MCF 10A (cell line): ENCODE measurements at places on chromosomes 3 and 15.

- peaks cover 1% of the 10 kb centered on the region for H3K4me1 ChIP-seq
- no peak overlapping the region for H3K27ac ChIP-seq
- H3K36me3 ChIP-seq: no peaks in the 10 kb centered on the region
- no peak overlapping the region for H3K4me3 ChIP-seq
- no peak for DNase-seq
- H3K27me3 ChIP-seq: no peaks in the 10 kb centered on the region
Measured at GRCh38 chr3:46551615-46552014, 14.5 kb downstream of the LRRC2 start.

GRCh38 chr3:46449755-46450552 lies 14.8 kb downstream of the LTF start:
- peak; percentile 37 for DNase-seq
- no peak overlapping the region for H3K27ac ChIP-seq

DNA sequence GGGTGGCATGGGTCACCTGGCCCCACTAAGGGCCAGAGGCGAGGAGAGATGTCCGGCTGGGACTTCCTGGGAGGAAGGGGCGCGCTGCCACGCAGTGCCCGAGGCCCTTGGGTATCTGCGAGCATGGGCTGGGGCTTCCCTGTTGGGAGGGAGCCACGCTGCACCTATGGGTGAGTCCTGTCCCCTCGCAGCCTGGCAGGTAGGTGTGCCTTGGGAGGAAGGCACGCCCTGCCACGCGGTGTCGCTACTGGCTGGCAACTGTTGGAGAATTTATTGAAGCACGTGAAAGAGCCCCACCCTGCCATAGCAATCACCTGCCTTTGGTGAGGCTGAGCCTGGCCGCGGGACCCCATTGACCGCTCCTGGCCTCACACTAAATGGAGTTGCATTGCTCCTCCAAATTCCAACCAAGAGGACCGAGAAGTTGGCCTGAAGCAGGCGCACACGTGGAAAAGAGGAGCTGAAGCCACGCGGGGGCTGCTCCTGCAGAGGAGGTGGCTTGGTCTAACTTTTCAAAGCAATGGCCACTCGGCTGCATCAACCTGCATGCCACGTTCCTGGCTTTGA lies 134.2 kb downstream of the TJP1 start:
- H3K36me3 ChIP-seq: peaks cover 8% of the 10 kb centered on the region
- H3K4me3 ChIP-seq: no peak overlapping the region
- peaks cover 16% of the 10 kb centered on the region for H3K4me1 ChIP-seq
- DNase-seq: no peak

DNA sequence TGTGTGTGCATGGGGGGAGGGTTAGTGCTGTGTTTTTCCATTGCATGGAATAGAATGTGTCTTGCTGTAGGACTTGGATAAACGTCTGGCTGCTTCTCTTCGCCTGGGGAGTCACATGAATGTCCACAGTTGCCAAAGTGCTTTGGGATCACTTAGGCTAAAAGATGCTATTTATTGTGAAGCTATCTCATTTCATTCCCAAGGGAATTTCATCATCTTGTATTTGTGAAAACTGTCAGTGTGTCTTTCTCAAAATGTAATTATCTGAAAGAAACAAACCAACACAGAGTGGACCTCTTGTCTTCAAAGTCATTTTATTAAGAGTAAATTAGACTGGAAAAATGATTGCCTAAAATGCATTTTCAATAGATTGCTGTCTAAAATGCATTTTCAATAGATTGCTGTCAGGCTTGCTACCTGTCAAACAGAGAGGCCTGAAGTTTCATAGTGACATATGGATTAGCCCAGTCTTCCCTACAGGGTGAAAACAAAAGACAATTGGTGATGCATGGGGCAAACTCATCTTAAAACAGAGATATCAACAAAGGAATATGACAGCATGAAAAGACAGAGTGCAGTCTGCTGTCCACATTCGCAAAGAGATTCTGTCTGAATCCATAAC lies 117.1 kb upstream of the GOLIM4 start:
- DNase-seq: no peak
- H3K4me3 ChIP-seq: no peak overlapping the region
- peaks cover 39% of the 10 kb centered on the region for H3K27me3 ChIP-seq
- no peaks in the 10 kb centered on the region for H3K36me3 ChIP-seq

DNA sequence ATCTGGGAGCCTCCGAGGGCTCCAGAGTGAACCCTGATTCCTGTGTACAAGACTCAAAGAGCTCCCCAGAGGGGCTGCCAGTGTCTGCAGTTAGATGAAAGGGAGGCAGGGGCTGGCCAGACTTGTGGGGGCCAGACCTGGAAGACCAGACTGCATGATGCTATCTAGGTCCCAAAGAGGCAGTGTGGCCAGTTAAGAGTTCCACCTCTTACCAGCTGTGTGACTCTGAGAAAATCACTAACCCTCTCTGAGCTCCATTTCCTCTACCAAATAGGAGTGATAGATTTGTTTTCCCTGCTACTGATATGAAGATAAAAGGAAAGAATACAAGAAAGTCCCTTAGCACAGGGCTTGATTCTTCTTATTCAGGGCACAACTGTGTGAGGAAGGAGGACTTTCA lies 29.0 kb downstream of the ACSBG1 start:
- no peak for DNase-seq
- peaks cover 36% of the 10 kb centered on the region for H3K27me3 ChIP-seq
- H3K4me1 ChIP-seq: no peaks in the 10 kb centered on the region
- H3K4me3 ChIP-seq: no peak overlapping the region
- H3K36me3 ChIP-seq: no peaks in the 10 kb centered on the region

DNA sequence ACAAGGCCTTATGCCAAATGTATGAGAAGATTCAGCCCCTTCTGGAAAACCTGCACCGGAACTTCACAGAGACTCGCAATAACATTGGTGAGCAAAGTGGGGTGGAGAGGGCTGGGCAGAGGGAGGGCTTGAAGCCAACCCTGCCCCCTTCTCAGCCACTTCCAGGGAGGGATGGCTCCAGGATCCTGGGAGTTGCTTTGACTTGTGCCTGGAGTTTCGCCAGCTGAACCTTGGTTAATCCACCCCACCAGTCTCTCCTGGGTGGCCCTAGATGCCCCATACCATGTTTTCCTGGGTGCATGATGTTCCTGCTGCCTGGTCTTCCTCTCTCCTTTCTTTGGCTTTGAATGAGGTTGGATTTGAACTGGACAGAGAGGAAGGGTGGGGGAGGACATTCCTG lies 10.8 kb downstream of the TBC1D21 start:
- no peak overlapping the region for H3K27ac ChIP-seq
- no peak for DNase-seq
- H3K27me3 ChIP-seq: peaks cover 58% of the 10 kb centered on the region
- H3K36me3 ChIP-seq: no peaks in the 10 kb centered on the region

GRCh38 chr15:85164841-85165466 lies 183.3 kb downstream of the PDE8A start:
- no peak overlapping the region for H3K27ac ChIP-seq
- no peak for DNase-seq
- H3K4me1 ChIP-seq: no peaks in the 10 kb centered on the region
- H3K4me3 ChIP-seq: no peak overlapping the region
- H3K27me3 ChIP-seq: no peaks in the 10 kb centered on the region
- no peaks in the 10 kb centered on the region for H3K36me3 ChIP-seq

DNA sequence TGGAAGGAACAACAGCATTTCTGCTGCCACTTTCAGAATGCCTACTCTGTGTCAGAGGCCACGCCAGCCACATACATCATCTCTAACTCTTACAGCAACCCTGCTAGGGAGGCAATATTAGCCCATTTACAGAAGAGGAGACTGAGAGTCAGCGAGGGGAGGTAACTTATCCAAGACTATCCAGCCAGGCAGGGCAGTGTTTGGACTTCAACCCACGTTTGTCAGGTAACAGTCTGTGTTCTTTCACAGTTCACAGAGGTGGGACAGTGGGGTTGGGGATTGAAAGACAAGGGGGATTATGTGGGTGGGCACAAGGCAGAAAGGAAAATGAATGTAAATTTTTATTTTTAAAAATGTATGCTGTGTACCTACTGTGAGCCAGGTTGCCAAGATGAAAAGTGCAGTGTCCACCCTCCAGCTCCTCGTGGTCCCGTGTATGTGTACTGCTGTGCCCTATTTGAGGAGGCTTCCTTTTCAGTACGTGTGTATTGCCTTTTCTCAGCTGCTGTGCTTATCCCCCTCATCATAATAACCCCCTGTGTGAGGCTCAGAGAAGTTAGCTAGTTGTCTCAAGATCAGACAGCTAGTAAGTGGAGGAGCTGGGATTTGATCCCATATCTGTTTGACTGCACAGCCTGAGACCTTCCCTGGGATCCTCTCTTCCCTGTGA lies 16.5 kb upstream of the ATP2B2 start:
- peaks cover 82% of the 10 kb centered on the region for H3K27me3 ChIP-seq
- H3K4me3 ChIP-seq: no peak overlapping the region
- no peaks in the 10 kb centered on the region for H3K36me3 ChIP-seq
- no peak overlapping the region for H3K27ac ChIP-seq
- DNase-seq: no peak

DNA sequence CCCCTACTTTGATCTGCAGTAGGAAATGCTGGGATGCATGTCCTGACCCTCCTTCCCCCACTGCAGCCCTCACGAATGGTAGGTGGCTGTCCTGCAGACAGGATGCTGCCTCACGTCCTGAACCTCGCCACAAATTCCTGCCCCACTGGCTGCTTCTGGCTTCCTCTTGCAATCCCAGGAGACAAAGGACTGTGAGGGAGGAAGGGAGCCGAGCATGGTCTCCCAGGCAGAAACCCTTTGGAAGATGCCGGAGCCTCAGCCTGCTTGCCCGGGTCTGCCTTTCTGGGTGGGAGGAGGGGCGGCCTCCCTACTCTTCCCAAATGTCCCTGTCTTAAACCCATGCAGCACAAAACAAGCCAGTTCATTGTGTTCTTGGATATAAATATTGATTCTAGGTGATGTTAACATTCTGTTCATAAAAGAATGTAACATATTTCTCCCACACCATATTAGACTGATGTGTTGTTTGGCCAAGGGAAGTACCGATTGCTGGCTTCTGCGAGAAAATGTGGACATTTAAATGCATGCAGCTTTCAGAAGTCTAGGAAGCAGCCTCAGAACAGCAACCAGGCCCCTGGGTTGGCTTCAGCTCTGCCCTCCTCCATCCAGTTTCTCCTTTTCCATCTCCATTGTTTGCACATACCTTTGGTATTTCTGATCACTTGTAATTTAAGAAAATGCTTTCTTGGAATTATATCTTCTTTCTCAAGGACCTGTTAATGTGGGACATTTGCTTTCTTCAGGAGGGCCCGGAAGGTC lies 75.3 kb downstream of the HMG20A start:
- no peak for DNase-seq
- H3K27ac ChIP-seq: no peak overlapping the region
- peaks cover 17% of the 10 kb centered on the region for H3K4me1 ChIP-seq
- peaks cover 8% of the 10 kb centered on the region for H3K36me3 ChIP-seq
- H3K4me3 ChIP-seq: no peak overlapping the region
- H3K27me3 ChIP-seq: no peaks in the 10 kb centered on the region

- no peaks in the 10 kb centered on the region for H3K36me3 ChIP-seq
- no peak overlapping the region for H3K27ac ChIP-seq
- no peak overlapping the region for H3K4me3 ChIP-seq
- H3K4me1 ChIP-seq: peaks cover 17% of the 10 kb centered on the region
Measured at GRCh38 chr3:40719660-40720287, 195.0 kb downstream of the ZNF621 start.

DNA sequence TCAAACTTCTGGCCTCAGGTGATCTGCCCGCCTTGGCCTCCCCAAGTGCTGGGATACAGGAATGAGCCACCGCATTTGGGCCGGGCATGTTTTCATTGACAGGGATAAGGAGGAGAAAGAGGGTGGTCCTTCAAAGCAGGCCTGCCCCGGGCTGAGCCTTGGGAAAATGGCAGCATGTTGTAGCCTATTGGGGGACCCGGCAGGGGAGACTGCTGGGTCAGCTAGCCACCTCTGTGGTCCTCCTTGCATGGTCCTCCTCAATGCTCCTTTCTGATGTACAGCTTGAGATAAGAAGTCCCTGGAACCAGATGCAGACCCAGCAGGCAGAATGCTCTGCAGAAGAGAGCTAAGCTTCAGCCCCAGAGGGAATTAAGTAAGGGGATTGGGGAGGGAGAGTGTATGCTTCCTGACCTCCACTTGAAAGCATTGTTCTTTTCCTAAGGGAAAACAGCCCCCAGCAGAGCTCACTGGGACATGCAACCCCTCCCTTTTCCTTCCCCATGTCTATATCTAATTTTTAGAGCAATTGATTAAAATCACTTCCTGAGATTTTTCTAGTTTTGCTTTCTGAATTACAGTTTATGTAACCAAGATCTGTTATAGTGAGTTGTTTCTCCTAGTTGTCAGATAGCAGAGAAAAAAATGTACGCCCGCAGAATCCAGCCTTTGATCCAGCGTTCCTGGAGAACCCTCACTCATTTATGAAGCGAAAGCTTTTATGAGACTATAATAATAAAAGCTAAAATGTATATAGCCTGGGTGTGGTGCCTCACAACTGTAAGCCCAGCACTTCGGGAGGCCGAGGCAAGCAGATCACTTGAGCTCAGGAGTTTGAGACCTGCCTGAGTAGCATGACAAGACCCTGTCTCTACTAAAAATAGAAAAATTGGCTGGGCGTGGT lies 48.7 kb upstream of the VILL start:
- peaks cover 56% of the 10 kb centered on the region for H3K4me1 ChIP-seq
- DNase-seq: no peak
- H3K36me3 ChIP-seq: peaks cover 2% of the 10 kb centered on the region
- no peak overlapping the region for H3K4me3 ChIP-seq

DNA sequence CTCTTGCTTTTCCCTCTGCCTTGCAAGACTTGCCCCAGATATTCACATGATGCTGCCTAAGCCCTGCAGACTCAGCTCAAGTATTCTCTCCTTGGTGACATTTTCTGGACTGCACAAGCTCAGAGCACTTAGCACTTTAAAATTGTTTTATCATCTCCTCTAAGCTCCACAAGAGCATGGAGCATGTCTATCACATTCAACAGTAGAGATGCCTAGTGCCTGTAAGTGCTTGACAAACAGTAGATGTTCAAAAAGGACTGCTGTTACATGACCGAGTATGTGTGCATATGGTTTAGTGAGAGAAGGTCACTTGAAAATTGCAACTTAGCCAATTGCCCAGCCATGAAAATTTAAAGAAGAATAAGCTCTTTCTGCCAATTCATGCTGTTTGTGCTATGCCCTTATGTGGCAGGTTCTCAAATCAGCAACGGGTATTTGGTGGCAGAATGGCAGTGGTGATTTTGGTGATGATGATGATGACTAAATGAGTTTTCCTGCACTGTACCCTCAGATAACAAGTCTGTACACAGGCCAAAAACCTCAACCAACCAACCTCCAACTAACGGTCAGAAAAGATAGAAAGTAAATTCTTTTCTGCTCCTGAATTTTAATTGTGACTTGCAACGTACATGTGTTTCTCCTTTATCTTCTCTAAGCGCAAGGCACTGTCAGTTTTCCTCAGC lies 647.2 kb upstream of the UBE2E2 start:
- no peaks in the 10 kb centered on the region for H3K27me3 ChIP-seq
- no peak for DNase-seq
- H3K4me1 ChIP-seq: no peaks in the 10 kb centered on the region
- no peak overlapping the region for H3K4me3 ChIP-seq
